ENCODE measurements at places on chromosomes 4 and X.
A peak's percentile ranks its signal among the peaks of the same experiment; 100 is the strongest.

GRCh38 chr4:152972821-152973628, 36.9 kb downstream of the FHDC1 start:
- DNase-seq = peak; percentile 94

DNA sequence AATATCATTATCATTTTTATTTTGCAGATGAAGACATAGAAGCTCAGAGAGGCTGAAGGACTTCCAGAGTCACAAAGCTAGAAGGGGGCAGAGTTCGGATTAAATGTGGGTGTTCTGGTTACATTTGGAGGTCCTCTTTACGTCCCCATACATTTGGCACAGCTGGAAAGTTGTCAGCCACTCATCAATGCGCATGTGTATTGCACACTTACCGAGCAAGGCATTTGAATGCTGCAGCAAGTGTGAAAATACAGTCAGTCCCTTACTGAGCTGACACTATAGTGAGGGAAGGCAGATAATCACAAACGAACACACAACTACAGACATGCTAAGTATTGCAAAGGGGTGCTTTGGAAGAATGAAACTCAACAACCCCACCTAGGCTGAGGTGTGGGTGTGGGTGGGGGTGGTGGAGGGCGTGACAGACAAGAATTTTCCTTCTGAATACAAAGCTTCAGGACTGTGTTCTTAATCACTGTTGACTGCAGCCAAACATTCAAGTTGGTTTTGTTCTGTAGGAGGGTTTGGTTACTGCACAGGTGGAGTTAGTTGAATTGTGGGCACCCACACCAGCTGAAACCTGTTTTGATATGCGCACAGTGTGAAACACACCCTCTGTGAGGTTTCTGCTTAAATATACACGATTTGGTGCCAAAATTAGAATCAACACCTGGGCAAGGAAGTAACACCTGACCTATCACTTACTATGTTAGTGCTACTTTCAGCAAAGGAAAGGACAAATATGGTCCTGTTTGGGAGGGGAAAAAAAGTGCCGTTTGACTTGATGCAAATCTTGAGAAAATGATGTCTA, 72.4 kb downstream of the COQ2 start:
- DNase-seq = no peak

GRCh38 chrX:129716507-129716906, 22.3 kb upstream of the XPNPEP2 start:
- DNase-seq = no peak

DNA sequence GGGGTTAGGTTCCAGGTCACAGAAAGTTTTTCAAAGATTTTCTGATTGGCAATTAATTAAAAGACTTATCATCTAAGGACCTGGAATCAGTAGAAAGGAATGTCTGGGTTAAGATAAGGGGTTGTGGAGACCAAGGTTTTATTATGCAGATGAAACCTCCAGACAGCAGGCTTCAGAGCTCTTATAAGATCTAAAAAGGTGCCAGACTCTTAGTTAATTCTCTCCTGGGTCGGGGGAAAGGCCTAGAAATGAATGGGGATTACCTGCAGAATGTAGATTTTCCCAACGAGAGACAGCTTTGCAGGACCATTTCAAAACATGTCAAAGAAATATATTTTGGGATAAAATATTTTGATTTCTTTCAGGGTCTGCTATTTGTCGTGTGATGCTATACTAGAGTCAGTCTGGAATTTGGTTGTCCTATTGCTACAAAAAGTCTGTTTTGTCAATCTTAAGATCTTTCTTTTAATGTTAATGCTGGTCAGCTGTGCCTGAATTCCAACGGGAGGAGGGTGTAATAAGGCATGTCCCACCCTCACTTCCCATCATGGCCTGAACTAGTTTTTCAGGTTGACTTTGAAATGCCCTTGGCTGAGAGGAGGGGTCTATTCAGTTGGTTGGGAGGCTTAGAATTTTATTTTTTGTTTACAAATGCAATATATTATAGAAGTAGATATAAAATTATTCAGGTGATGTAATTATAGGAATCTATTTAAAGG, 15.8 kb downstream of the EGF start:
- no peak for DNase-seq

- DNase-seq = no peak
Measured at GRCh38 chr4:47473141-47473750, 9.7 kb upstream of the COMMD8 start.

- DNase-seq = no peak
Measured at GRCh38 chr4:107916623-107917022, 14.7 kb upstream of the CYP2U1 start.

DNA sequence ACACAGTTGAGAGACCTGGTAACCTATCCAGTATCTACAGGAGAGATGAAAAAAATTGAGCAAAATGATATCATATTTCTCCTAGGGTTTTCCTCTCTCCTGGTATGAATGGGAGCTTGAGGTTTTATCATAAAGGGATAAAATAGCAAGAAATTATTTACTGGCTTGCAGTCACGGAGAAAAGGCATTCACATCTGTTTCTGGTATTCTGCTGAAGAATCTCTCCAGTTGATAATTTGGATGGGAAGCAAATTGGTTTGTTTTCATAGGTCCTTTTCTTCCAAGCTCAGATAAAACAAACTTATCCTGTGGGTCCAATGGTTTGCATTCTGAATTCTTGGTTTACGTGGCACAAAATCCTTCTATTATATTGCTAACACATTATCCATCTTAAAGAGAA, 83.1 kb upstream of the GYPA start:
- DNase-seq = no peak

DNA sequence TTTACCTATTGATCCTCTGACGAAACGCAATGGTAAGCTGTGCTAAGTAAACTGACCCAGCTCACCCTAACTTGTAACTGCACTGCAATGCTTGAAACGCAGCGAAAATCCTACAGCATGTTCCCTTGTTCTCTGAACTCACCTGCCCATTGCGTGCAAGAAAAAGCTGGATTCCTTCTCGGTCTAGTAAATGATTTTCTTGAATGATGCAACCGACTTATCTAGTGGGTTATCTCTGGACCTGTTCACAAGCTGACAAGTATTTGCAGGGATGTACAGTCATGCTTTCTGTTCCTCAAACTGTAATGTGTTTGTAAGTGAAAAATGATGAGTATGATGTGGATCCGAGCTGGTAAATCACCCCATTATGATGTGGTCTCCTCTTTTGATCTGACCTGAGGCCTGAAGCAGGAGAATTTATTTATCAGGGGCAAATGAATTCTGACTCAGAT, 140.1 kb downstream of the BTC start:
- peak; percentile 34 for DNase-seq

GRCh38 chrX:50726296-50726695, 87.7 kb downstream of the SHROOM4 start:
- no peak for DNase-seq

- DNase-seq = no peak
Measured at GRCh38 chrX:133980406-133980805, 5.0 kb downstream of the GPC3 start.

- DNase-seq = no peak
Measured at GRCh38 chr4:134501973-134502643, 300.5 kb upstream of the PABPC4L start.

DNA sequence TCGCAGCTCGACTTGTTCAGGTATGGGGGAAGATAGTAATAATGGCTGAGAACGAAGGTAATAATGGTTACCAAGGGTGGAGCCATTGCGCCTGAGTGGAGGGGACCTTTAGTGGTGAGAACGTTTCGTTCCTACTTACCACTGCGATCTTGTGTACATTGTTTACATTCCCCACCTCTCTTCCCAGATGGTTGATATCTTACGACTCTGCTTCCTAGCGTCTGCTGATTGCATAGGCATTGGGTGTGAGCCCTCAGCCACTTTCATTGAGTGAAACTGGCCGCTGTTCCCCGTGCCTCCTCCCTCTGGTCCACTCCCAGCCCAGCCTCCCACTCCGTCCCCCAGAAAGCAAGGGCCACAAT, 850 bp downstream of the IGBP1 start:
- no peak for DNase-seq

- DNase-seq = peak; percentile 17
Measured at GRCh38 chr4:72558655-72559054, 10.4 kb downstream of the ADAMTS3 start.

DNA sequence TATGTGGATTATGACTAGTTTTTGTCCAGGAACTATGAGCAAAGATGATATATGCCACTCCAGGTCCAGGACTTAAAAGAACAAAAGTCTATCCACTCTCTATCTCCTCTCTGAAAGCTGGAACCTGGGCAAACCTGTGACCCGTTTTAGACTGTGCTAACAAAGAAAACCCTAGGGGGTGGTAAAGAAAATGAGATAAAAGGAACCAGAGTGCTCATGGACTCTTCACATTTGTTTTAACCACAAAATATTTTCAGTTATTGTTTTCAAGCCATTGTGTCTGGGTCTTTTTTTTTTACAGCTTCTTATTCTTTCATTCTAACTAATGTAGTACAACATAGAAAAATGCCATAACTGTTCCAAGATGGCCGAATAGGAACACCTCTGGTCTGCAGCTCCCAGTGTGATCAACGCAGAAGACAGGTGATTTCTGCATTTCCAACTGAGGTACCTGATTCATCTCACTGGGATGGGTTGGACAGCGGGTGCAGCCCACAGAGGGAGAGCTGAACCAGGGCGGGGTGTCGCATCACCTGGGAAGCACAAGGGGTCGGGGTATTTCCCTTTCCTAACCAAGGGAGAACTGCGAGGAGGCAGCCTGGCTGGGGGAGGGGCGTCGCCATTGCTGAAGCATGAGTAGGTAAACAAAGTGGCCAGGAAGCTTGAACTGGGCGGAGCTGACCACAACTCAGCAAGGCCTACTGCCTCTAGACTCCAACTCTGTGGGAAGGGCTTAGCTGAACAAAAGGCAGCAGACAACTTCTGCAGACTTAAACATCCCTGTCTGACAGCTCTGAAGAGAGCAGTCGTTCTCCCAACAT, 45.1 kb downstream of the CHM start:
- peak; percentile 73 for DNase-seq

DNA sequence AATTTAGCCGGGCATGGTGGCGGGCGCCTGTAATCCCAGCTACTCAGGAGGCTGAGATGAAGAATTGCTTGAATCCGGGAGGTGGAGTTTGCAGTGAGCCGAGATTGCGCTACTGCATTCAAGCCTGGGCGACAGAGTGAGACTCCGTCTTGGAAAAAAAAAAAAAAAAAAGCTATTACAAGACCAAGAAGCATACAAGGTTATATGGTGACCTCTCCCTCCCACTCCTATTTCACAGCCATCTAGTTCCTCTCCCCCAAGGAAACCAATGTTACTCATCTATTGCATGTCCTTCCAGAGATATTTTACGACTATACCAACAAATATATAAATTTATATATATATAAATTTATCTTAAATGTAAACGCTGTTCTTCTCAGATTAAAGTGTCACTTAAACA, 3.2 kb downstream of the SLC9A7 start:
- DNase-seq = no peak

DNA sequence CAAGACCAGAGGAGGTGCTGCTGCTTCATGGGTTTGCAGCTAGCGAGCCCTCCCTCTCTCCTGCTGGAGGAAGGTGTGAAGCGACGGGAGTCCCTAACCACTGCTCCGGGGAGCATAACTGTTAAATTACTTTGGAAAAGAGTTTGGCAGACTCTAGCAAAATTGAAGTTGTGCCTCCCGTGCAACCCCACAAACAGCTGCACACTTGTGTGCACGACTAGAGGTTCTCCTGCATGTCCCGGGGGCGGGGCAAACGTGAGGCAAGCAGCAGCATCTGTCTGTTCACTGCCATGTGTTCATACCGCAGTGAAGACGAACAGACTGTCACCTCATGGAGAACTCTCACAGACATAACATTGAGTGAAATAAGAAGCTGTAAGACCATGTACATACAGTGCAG, 34.5 kb downstream of the TNIP2 start:
- DNase-seq = no peak

DNA sequence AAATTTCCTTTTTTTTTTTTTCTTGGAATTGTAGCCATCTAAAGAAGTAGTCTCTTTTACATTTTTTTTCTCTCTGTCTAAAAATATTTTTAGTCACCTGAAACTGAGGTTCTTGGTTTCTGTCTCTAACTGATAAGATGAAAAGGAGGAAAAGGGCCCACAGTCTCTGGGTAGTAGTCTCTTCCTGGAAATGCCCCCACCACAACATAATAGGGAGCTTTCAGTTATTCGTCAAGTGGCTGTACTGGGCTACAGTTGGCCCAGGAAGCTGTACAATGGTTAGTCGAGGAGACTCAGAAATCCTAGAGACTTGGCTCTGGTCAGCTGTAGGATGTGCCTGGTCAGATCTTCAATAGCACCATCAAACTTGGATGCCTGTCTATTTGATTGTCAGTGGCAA, 163.4 kb downstream of the ACTRT1 start:
- DNase-seq = no peak

GRCh38 chr4:133102043-133102442, 47.1 kb upstream of the PCDH10 start:
- DNase-seq = no peak

DNA sequence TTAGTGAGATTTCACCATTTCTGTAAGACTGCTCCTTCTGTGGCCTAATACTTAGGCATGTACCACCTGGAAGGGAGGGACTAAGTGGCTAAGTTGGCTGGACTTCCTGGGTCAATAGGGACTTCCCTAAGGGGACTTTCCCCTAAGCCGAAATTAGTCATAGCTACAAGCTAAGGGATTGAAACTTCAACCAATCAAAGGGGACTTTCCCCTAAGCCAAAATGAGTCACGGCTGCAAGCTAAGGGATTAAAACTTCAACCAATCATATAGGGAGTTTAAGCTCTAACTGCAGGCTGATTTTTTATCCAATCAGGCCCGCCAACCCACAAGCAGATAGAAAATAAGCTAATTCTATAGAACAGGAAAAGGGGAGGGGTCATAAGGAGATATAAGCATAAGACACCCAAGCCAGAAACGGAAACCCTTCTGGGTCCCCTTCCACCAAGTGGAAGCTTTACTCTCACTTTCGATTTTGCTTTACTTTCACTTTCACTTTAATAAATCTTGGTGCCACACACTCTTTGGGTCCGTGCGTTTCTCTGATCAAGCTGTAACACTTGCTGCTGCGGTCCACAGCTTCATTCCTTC, 382.8 kb downstream of the KLHL4 start:
- peak; percentile 56 for DNase-seq

DNA sequence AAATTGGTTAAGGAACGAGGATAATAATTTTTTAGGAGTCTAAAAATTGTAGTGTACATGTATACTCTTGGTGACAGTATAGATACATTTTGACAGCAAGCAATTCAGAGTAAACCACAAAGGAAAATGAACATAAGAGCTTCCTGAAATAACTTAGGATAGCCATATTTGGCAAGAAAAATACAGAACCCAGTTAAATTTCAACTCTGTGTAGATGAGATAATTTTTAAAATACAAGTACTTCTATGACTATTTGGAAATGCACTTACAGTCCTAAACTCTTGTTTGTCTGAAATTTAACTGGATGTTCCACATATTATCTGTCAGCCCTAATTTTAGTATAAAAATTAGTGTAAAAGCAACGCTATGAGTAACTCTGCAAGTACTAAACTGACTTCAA, 124.4 kb upstream of the PCDH18 start:
- no peak for DNase-seq

- peak; percentile 81 for DNase-seq
Measured at GRCh38 chrX:17692709-17693346, 44.5 kb upstream of the SCML1 start.

Measured in M059J (cell line).